Activated CD4-positive, alpha-beta memory T cell treated with anti-CD3 and anti-CD28 coated beads, Interleukin-2, amount 10 ng/mL, durations not matched to agents 7 days and 5 days (primary cell): ENCODE measurements at places on chromosomes 13 and 19. TPM values are rescaled to one million over a fixed set of nuclear protein-coding genes. Genes with fewer than 3 reads are reported as not detected.

DNA sequence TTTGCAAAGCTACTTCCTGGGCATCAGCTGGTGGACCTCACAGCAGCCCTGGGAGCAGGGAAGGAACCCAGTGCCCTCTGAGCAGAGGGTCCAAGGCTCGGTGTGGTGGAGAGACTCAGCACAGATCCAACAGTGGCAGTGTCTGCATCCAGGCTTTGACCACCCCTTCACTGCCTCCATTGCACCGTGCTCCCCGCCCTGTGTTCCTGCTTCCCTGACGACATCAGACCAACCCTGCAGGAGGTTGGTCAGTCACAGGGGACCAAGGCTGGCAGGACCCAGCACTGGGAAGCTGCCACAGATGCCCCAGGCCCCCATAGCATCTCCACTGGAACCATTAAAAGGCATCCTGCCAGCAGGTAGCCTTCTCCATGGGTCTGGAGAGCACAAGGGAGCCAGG, 7.8 kb upstream of the VSTM2B start:
- no peak for DNase-seq
- peaks cover 11% of the 10 kb centered on the region for H3K27me3 ChIP-seq
- no peaks in the 10 kb centered on the region for H3K36me3 ChIP-seq
- no peak overlapping the region for H3K27ac ChIP-seq
- H3K4me1 ChIP-seq: no peaks in the 10 kb centered on the region

GRCh38 chr13:101309014-101309619, 107.2 kb downstream of the NALCN start:
- no peak overlapping the region for H3K27ac ChIP-seq
- no peak overlapping the region for H3K4me3 ChIP-seq
- no peaks in the 10 kb centered on the region for H3K27me3 ChIP-seq
- no peak for DNase-seq
- no peaks in the 10 kb centered on the region for H3K36me3 ChIP-seq

DNA sequence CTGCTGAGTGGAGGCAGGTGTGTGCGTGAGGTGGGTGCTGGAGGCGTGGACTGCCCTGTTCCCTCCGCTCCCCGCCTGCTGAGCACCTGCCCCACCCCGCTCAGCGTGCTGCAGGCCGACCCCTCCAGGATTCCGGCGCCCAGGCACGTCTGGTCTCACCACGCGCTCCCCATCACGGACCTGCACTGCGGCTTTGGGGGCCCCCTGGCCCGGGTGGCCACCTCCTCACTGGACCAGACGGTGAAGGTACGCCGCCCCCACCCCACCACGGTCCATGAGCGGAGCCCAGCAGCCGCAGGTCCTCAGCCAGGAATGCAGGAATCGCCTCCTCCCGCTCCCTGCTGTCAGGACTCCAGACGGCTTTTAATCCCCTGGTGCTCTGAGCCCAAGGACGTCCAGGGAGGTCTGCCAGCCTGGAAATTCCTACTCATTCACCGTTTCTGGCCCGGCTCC, 6.0 kb downstream of the WDR18 start:
- peaks cover 20% of the 10 kb centered on the region for H3K36me3 ChIP-seq
- no peak for DNase-seq
- no peak overlapping the region for H3K27ac ChIP-seq
- peaks cover 10% of the 10 kb centered on the region for H3K4me1 ChIP-seq
- no peak overlapping the region for H3K4me3 ChIP-seq

GRCh38 chr13:52371736-52372247, 34.2 kb downstream of the THSD1 start:
- no peak for DNase-seq
- H3K27ac ChIP-seq: no peak overlapping the region
- H3K27me3 ChIP-seq: peaks cover 3% of the 10 kb centered on the region
- H3K4me3 ChIP-seq: no peak overlapping the region

- no peak overlapping the region for H3K27ac ChIP-seq
- no peak overlapping the region for H3K4me3 ChIP-seq
- DNase-seq: no peak
- H3K4me1 ChIP-seq: peaks cover 15% of the 10 kb centered on the region
- peaks cover 3% of the 10 kb centered on the region for H3K36me3 ChIP-seq
- no peaks in the 10 kb centered on the region for H3K27me3 ChIP-seq
Measured at GRCh38 chr19:34974646-34975045, 10.6 kb upstream of the ZNF792 start.

GRCh38 chr13:30119476-30119875, 187.9 kb downstream of the KATNAL1 start:
- no peaks in the 10 kb centered on the region for H3K36me3 ChIP-seq
- peak overlapping the region; percentile 6 for H3K27ac ChIP-seq
- H3K27me3 ChIP-seq: peaks cover 5% of the 10 kb centered on the region
- DNase-seq: peak; percentile 65

DNA sequence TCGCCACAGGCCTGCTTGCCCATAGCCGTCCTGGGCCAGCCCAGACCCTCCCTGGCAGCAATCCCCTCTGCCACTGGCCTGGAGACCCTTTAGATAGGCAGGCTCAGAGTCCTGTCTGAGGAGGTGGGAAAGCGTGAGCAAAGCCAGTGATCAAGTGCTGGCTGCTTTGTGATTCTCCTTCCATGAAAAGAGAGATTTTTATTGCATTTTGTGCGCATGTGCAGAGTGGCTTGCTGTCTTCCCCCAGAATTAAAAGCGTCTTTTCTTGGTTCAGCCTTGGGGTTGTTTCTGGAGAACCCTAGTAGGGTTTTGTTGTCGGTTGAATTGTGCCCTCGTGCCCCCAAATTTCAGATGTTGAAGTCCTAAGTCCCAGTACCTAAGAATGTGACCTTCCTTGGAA, 44.9 kb upstream of the DCT start:
- no peaks in the 10 kb centered on the region for H3K36me3 ChIP-seq
- H3K27me3 ChIP-seq: peaks cover 3% of the 10 kb centered on the region
- H3K4me1 ChIP-seq: no peaks in the 10 kb centered on the region
- H3K27ac ChIP-seq: no peak overlapping the region
- no peak overlapping the region for H3K4me3 ChIP-seq

Gene SYCN
- not detected for total RNA-seq

GRCh38 chr13:33633701-33634545, 184.0 kb upstream of the RFC3 start:
- no peak overlapping the region for H3K27ac ChIP-seq
- DNase-seq: no peak
- peaks cover 3% of the 10 kb centered on the region for H3K4me1 ChIP-seq

DNA sequence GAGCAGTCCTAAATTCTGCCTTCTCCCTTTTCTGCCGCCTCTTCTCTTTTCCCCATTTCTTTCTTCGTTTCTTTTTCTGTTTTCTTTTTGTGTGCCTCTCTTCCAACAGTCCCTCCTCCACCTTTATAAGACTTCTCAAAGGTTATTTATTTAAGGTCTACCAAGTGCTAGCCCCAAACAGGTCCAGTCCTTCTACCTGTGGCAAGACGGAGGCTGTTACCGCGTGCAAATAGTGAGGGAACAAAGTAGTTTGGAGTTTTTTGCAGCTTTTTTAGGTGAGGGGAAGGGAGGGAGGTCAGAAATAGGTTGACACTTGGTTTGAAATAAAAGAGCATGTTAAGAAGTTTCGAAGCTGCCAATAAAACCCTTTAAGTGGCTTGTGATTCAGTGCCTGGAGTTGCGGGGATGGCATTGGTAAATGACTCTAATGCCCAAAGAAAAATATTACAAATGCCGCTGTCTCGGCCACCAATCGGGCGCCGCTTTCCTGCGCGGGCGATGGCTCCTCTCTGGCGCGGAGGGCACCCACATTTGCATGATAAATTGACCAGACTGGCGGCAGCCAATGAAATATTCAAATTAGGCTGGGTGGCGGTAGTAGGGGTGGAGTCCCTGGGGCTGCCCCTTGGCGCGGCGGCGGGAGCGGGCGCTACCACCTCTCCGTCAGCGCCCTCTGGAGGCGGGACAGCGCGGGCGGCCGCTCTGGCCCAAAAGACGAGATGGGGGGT, 7.5 kb upstream of the TSHZ3 start:
- H3K27me3 ChIP-seq: peaks cover 74% of the 10 kb centered on the region
- H3K4me1 ChIP-seq: peaks cover 35% of the 10 kb centered on the region
- peaks cover 4% of the 10 kb centered on the region for H3K36me3 ChIP-seq
- H3K27ac ChIP-seq: peak overlapping the region; percentile 21
- DNase-seq: peak; percentile 62

DNA sequence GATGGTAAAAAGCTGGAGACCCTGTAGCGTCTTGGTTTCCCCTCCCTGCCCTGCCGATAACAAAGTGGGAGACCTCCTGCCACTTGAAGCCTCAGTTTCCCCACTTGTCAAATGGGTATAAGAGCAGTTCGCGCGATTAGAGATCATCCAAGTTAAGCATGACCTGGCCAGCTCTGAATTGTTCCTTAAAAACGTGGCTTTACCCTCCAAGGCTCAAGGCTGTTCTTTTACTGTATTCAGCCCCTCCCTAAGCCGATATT, 421 bp downstream of the TNPO2 start:
- H3K4me1 ChIP-seq: peaks cover 41% of the 10 kb centered on the region
- peak overlapping the region; percentile 85 for H3K27ac ChIP-seq
- peaks cover 34% of the 10 kb centered on the region for H3K36me3 ChIP-seq

GRCh38 chr19:41248895-41249294, 15.3 kb upstream of the HNRNPUL1 start:
- no peak overlapping the region for H3K27ac ChIP-seq
- DNase-seq: no peak
- no peak overlapping the region for H3K4me3 ChIP-seq
- no peaks in the 10 kb centered on the region for H3K36me3 ChIP-seq
- H3K27me3 ChIP-seq: peaks cover 6% of the 10 kb centered on the region

DNA sequence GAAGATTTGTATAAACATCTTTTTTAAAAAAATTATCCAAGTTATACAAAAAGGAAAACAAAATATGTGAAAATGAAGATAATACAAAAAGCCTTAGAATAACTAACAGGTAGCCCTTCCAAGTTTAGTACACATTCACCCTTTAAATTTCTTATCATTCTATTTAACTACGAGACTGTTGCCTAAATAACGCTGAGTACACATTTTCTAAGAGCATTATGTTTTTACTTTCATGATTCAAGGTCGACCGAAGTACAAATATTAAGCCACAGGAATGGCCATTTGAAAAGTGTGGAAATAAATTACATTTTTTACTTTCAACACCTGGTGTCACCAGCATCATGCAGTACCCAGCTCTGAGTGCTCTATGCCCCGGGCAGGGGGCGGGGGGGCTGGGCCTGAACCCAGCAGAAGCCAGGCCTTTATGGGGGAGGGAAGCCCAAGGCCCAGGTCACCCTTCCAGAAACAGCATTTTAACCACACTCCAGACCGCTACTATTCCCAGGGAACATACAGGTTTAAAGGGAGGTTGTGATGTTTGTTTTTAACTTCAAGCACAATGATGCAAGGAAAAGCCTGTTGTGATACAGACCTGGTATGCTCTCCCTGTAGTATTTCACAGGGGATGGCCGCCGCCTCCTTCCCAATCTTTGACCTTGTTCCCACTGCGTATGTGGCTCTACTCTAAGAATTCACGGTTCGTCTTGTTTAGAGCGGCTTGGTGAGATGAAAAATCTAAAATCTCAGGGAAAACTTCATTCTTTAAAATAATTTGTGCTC, 24.0 kb downstream of the GGACT start:
- H3K4me1 ChIP-seq: no peaks in the 10 kb centered on the region
- H3K4me3 ChIP-seq: no peak overlapping the region
- H3K36me3 ChIP-seq: no peaks in the 10 kb centered on the region

GRCh38 chr13:18948012-18948663, 233.5 kb downstream of the TUBA3C start:
- no peak overlapping the region for H3K27ac ChIP-seq
- no peaks in the 10 kb centered on the region for H3K27me3 ChIP-seq
- H3K36me3 ChIP-seq: no peaks in the 10 kb centered on the region

DNA sequence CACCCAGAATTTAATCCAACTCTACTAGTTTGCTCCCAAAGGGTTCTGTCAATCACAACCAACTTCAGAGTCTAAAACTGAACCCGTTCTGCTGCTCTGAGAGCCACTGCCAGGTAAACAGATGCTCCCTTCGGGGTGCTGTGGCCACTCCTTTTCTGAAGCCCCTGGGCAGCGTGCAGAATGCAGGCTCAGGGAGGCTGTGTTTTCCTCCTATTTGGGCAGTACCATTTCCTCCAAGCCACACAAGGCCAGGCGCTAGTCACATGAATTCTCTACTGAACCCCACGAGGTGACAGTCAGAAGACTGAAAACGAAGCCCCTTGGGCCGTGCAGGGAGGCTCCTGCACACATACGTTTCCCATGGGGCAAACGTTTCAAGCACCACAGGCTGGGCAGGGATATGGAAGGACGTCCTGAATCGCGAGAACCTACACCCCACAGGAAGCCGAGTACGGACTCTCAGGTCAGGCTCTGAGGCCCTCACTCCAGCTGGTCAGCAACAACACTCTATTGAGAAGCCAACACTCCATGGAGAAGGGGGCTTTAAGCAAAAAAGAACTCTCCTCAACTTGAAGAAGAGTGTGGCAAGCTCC, 71.8 kb downstream of the CCDC70 start:
- H3K36me3 ChIP-seq: no peaks in the 10 kb centered on the region
- peaks cover 2% of the 10 kb centered on the region for H3K4me1 ChIP-seq
- DNase-seq: no peak
- no peak overlapping the region for H3K27ac ChIP-seq
- no peak overlapping the region for H3K4me3 ChIP-seq

GRCh38 chr13:30477346-30478195, 11.8 kb upstream of the HMGB1 start:
- no peak for DNase-seq
- no peaks in the 10 kb centered on the region for H3K36me3 ChIP-seq
- no peak overlapping the region for H3K4me3 ChIP-seq
- peaks cover 15% of the 10 kb centered on the region for H3K27me3 ChIP-seq
- H3K27ac ChIP-seq: no peak overlapping the region

GRCh38 chr19:14059093-14059480, 2.8 kb downstream of the PALM3 start:
- no peak overlapping the region for H3K4me3 ChIP-seq
- no peaks in the 10 kb centered on the region for H3K36me3 ChIP-seq
- H3K4me1 ChIP-seq: peaks cover 14% of the 10 kb centered on the region
- peak; percentile 53 for DNase-seq

DNA sequence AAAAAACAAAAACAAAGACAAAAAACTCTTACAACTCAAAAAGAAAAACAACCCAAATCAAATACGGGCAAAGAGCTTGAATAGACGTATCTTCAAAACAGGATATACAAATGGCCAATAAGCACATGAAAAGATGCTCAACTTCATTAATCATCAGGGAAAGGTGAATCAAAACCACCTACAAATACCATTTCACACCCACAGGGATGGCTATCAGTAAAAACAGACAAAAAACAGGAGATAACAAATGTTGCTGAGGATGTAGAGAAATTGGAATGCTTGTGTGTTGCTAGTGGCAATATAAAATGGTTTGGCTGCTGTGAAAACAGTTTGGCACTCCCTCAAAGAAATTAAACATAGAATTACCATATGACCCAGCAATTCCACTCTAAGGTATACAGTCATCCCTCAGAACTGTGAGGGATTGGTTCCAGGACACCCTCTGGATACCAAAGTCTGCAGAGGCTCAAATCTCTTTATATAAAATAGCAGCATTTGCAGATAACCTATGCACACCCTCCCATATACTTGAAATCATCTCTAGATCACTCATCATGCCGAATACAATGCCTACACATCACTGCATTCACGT, 29.7 kb downstream of the MLLT1 start:
- no peak overlapping the region for H3K4me3 ChIP-seq
- no peak for DNase-seq
- peaks cover 11% of the 10 kb centered on the region for H3K36me3 ChIP-seq
- H3K4me1 ChIP-seq: peaks cover 6% of the 10 kb centered on the region
- H3K27me3 ChIP-seq: no peaks in the 10 kb centered on the region
- H3K27ac ChIP-seq: no peak overlapping the region
